ENCODE measurements at places on chromosomes 16 and 17.

DNA sequence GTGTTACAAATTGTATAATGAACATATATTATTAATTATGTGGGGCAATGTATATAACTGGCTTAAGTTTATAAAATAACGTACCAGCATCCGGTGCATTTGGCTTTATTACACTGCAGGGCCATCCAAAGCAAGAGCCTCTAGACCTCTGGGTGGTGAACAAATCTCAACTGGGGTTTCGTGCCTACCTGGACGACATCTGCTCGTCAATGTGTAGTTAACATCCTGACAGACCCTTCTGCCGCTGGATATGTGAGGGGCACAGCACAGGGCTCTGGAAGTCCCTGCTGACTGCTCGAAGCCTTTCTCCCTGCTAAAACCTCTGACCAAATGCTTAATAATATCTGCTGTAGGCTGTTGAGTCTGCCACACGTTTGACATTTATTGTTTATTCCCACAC is 2.3 kb downstream of the TMEM186 start:
- H3K36me3 ChIP-seq = peaks cover 13% of the 10 kb centered on the region
- no peak overlapping the region for H3K27ac ChIP-seq
- H3K27me3 ChIP-seq = no peaks in the 10 kb centered on the region
- 0 out of 2 replicates have a peak, but pooled peaks cover 2% of the 10 kb centered on the region for H3K4me1 ChIP-seq

GRCh38 chr16:72620853-72621252 is 427.1 kb downstream of the ZFHX3 start:
- no peaks in the 10 kb centered on the region for H3K27me3 ChIP-seq
- peaks cover 20% of the 10 kb centered on the region for H3K36me3 ChIP-seq
- no peak overlapping the region for H3K27ac ChIP-seq
- no peak overlapping the region for H3K4me3 ChIP-seq
- no peaks in the 10 kb centered on the region for H3K4me1 ChIP-seq

DNA sequence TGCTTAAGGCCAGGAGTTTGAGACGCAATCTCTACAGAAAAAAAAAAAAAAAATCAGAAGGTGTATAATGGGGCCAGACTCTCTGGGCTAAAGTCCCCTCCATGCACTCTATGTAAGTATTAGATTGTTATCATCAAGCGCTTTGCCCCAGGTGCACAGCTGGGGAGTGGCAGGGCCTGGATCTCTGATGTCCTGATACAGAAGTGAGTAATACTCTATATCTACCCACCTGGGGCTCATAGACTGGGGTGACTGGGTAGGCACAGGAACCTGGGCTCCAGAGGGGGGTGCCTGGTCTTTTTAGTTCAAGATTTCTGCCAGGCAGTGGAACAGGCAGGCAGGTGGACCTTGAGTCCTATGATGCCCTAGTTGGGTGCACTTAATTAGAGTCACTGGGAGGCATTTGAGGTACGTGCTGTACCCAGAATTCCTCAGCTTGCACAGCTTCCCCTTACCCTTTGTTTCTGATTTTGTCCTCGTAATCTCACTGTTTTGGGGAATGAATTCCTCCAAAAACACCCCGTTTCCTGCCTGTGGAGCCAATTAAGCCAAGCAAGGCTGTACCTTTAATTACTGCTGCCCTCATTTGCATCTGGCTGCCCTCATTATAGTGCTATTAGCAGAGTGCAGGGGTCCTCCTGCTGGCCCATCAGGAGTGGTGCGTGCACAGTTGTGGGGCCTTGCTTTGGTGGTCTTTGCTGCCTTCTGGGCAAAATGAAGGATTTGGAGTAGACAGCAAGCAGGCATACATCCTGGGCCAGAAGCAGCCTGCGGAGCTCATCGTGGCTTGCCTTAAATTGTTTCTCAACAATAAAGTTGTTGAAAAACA is 239.0 kb downstream of the SNX29 start:
- H3K36me3 ChIP-seq = no peaks in the 10 kb centered on the region
- H3K27ac ChIP-seq = no peak overlapping the region
- no peak overlapping the region for H3K4me3 ChIP-seq
- no peaks in the 10 kb centered on the region for H3K27me3 ChIP-seq

DNA sequence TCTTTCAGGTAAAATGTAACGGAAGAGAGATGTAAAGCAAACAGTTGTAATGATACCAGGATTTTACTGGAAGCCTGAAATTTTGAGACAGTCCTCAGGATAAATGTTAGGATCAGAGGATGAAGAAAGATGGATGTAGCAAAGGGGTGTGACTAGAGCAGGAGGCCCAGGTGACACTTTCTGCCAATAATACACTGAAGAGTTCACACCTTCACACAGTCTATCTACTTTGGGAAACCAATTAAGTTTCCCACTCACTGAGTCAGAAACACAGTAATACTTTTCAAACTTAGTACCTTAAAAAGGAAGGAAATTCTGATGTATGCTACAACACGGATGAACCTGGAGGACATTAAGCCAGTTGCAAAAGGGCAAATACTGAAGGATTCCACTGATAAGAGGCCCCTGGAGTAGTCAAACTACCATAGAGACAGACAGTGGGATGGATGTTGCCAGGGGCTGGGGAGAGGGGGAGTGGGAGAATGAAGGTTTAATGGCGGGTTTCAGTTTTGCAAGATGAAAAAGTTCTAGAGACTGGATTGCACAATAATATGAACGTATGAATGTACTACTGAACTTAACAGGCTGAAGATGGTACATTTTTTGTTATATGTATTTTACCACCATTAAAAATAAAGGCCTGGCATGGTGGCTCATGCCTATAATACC is 62.3 kb downstream of the CYTH1 start:
- DNase-seq = no peak
- no peak overlapping the region for H3K27ac ChIP-seq
- no peaks in the 10 kb centered on the region for H3K36me3 ChIP-seq
- no peaks in the 10 kb centered on the region for H3K27me3 ChIP-seq

DNA sequence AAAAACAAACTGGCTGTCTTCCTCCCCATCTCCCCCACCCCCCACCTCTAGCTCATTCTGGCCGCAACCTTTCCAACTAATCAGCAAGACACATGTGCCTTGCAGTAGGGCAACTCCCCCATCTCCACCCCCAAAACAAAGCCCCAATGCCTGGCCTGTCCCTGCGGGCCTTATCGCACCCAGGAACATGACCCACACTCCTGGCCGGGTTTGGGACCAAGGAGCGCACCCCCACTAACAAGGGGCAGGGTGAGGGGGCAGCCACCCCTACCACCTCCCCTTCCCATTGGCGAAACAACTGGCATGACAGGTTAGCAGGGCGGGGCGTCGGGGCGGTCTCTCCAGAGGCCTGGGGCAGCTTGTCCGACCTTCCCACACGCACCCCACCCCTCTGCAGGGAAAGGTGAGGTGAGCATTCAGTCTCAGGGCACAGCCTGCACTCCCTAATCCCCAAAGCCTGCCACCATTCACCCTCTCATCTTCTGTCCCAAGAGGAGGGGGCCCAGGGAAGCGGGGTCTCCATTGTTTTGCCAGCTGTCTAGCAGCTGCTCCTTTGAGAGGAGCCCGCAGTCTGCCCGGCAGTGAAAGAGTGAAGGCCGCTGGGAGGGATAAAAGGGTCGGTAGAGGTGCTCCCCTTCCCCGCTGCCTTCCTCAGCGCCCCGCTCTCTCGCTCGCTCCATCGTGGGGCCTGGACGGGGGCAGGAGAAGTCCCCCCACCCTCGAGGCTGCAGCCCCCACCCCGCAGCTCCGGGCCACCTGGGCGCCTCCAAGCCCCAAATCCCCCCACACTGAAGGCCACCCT is 765 bp downstream of the MYO18A start:
- peaks cover 11% of the 10 kb centered on the region for H3K4me1 ChIP-seq
- H3K27ac ChIP-seq = no peak overlapping the region
- H3K36me3 ChIP-seq = no peaks in the 10 kb centered on the region
- peak; percentile 98 for DNase-seq

GRCh38 chr17:41418116-41418860 is 6.1 kb downstream of the KRT37 start:
- H3K36me3 ChIP-seq = no peaks in the 10 kb centered on the region
- H3K4me1 ChIP-seq = peaks cover 4% of the 10 kb centered on the region
- DNase-seq = no peak
- H3K27ac ChIP-seq = no peak overlapping the region

DNA sequence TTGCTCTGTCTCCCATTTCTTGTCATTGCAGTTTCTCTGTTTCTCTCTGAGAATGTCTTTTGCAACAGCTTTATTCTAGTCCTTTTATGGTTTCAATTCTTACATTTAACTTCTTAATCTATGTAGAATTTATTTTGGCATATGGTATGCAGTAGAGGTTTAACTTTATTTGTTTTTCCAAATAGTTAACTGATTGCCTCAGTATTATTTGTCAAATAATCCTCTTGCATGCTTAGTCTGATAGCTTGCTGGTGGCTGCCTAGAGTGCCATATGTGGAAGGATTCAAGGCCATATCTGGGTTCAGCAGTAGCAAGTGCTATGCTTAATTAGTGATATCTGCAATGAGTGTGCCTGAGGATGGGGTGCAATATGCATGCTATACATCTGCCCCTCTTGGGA is 6.9 kb downstream of the SNTB2 start:
- no peak for DNase-seq
- H3K36me3 ChIP-seq = peaks cover 5% of the 10 kb centered on the region
- no peak overlapping the region for H3K4me3 ChIP-seq
- H3K27me3 ChIP-seq = no peaks in the 10 kb centered on the region
- no peak overlapping the region for H3K27ac ChIP-seq

GRCh38 chr16:4517812-4518680 is 20.5 kb downstream of the CDIP1 start:
- H3K27ac ChIP-seq = no peak overlapping the region
- H3K36me3 ChIP-seq = peaks cover 4% of the 10 kb centered on the region
- H3K27me3 ChIP-seq = no peaks in the 10 kb centered on the region
- H3K4me1 ChIP-seq = 0 out of 2 replicates have a peak, but pooled peaks cover 3% of the 10 kb centered on the region

DNA sequence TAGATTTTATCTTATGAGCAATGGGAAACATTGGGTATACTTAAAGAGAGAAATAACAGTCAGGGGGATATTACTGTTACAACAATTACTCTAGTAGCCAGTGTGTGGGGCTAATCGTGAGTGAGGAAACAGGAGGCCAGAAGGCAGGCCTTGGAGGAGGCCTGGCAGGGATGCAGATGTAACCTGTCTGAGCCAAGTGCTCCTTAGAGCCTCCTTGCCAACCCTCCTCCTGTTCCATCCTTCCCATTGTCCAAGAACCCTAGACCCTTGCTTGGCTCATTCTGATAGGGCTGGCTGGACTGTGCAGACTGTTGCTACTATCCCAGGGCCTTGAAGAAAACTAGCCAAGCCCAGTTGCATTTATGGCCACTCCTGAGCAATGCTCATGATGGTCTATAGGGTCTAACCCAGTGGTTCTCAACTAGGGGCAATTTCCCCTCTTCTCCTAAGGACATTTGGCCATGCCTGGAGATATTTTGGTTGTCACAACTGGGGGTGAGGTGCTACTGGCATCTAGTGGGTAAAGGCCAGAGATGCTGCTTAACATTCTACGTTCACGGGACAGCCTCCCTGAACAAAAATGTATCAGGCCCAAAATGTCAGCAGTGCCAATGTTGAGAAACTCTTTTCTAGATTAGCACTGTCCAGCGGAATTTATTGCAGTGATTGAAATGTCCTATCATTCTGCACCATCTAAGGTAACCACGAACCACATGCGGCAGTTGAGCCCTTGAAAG is 24.4 kb upstream of the WSCD1 start:
- no peaks in the 10 kb centered on the region for H3K4me1 ChIP-seq
- H3K4me3 ChIP-seq = no peak overlapping the region
- no peaks in the 10 kb centered on the region for H3K27me3 ChIP-seq
- no peak overlapping the region for H3K27ac ChIP-seq

GRCh38 chr17:47815106-47815918 is 6.3 kb downstream of the OSBPL7 start:
- H3K36me3 ChIP-seq = no peaks in the 10 kb centered on the region
- H3K4me3 ChIP-seq = no peak overlapping the region
- no peaks in the 10 kb centered on the region for H3K4me1 ChIP-seq
- no peaks in the 10 kb centered on the region for H3K27me3 ChIP-seq
- H3K27ac ChIP-seq = no peak overlapping the region

- H3K27me3 ChIP-seq = no peaks in the 10 kb centered on the region
- no peak overlapping the region for H3K4me3 ChIP-seq
- peaks cover 5% of the 10 kb centered on the region for H3K36me3 ChIP-seq
- no peak for DNase-seq
Measured at GRCh38 chr17:18111330-18111971, 2.9 kb downstream of the MYO15A start.

GRCh38 chr17:13600475-13601321 is 1.0 kb downstream of the HS3ST3A1 start:
- H3K27ac ChIP-seq = no peak overlapping the region
- DNase-seq = peak; percentile 57
- peak overlapping the region; percentile 86 for H3K4me3 ChIP-seq
- no peaks in the 10 kb centered on the region for H3K36me3 ChIP-seq

GRCh38 chr16:9837481-9837880 is 344.7 kb downstream of the GRIN2A start:
- no peak overlapping the region for H3K4me3 ChIP-seq
- no peaks in the 10 kb centered on the region for H3K36me3 ChIP-seq
- H3K27me3 ChIP-seq = no peaks in the 10 kb centered on the region
- peak overlapping the region; percentile 55 for H3K27ac ChIP-seq
- no peak for DNase-seq
